ENCODE measurements at places on chromosomes 2 and 18.
A peak's percentile ranks its signal among the peaks of the same experiment; 100 is the strongest.

- DNase-seq: no peak
These were observed 112.2 kb upstream of the COPS8 start for GRCh38 chr2:236973343-236973980.

DNA sequence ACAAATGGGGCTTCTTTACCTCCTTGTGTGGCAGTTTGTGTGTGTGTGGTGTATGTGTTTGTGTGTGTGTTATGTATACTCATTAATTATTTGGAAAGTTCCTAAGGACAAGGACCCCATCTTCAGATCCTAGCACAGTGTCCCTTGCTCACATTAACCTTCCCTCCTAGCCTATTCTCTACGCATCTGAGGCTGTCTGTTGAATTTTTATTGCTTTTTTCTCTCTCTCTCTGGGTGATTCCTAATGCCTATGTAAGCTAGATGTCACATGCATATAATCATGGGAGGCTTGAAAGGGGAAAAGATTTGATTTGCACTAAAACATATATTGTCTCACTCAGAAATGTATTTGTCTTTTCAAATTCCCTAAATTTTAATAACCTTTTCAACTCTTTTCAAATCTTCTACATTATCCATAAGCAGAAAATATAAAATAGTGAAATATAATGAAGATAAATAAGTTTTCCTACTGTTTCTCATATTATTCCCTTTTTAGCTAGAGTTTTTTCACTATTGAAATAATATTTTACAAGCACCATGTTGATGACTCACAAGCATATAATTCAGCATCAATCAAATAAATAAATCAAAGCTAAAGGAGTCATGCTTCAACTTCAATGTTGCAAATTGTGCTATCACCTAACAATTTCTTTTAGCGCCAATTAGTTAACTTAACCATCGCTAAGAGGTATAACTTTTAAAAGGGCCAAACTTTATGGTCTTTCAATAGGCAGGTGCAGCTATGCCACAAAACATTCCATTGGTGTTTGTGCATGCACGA is 199.0 kb upstream of the ERBB4 start:
- DNase-seq: no peak

- DNase-seq: peak; percentile 93
These were observed 14.6 kb upstream of the AFG3L2 start for GRCh38 chr18:12391487-12392165.

DNA sequence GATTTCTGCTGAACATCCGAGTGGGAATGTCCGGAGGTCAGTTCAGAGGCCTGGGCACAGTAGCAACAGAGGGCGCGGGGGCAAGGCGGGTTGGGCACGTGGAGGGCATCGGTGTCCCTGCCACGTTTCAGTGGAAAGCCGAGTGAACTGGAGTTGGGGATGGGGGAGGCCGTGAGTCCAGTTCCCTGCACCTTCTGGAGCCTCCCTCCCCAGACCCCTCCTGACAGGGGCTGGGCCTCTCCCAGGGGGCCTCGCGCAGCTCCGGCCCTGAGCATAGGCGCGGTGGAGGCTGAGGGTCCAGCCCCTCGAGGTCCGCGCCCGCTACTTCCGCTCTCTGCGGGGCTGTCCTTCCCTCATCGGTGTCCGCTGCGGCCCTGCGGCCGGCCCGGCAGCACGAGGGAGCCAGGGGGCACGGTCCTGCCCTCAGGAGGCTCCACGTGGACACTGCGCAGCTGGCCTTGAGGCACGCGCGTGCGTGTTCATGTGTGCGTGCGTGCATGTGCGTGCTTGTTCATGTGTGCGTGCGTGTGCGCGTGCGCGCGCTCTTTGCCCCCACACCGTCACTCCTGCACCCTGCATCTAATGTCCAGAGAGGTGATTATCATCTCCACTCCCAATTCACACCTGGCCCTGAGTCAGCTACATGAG is 50.2 kb downstream of the PLEKHB2 start:
- DNase-seq: no peak

DNA sequence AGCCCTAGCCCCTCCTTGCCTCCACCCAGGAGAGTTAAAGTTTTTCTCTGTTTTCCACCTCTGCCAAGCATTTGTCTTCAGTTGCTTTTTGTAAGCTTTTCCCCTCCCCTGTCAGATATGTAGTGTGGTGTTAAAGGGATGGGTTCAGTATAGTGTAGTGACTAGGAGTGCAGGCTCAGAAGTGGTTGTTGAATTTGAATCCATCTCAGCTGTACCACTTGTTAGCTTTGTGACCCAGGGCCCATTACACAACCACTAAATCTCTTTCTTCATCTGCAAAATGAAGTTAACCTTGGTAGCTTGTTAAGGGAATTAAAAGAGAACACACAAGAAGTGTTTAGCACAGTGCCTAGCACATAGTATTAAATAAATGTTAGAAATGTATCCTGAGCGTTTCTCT is 56.9 kb downstream of the MAP3K20 start:
- DNase-seq: no peak

GRCh38 chr2:147081831-147082230 is 763.0 kb upstream of the ACVR2A start:
- DNase-seq: no peak

GRCh38 chr2:233862261-233862768 is 5.9 kb downstream of the MSL3B start:
- DNase-seq: no peak

- DNase-seq: peak; percentile 48
These were observed 8.7 kb downstream of the FAM178B start for GRCh38 chr2:96977631-96978195.

GRCh38 chr18:47248604-47249313 is 2.7 kb downstream of the SKOR2 start:
- no peak for DNase-seq

DNA sequence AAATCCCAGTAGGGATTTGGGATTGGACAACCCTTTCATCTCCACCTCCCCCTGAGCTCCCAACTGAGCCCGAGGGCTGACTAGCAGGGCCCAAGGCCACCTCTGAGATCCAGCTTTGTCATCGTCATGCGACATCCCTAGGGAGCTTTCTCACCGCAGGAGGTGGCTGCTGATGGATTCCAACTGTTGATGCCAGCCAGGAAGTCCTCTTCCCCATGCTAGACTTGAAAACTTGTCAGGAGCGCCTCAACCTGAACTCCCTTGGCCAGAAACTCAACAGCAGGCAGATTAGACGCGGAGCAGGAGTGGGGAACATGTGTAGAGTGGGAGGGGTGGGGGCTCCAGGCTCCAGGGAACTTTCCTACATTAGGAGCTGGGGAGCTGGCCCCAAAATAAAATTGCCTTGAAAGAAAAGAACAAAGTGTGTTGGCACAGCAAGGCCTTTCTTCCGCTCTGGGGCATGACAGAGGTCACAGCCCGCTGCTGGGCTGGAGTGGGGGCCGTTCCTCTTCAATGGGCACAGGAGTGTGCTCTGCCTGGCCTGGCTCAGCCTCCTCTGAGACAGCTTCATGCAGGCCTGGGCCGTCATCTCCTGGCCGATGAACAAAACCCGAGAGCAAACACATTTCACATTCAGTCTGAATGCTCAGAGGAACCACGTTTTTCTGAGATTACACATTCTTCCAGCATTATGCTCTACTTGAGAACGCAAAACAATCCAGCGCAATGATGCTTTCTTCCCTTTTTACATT is 34.5 kb downstream of the EMILIN2 start:
- peak; percentile 86 for DNase-seq

GRCh38 chr2:154489266-154489858 is 209.1 kb upstream of the KCNJ3 start:
- no peak for DNase-seq

DNA sequence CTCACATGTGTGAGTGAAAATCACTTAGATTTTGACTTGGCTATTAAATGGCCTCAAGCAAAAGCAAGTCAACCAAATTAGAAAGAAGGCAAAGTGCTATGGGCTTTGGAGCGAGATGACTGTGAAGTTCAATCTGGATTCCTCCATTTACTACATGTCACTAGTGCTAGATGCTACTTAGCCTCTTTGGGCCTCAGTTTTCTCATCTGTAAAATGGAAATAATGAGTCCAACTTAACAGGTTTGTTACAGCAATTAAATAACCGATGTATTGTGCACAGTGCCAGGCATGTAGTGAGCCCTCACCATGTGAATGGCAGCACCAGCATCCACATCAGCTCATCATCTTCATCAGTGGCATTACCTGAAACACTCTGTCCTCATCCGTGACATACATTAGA is 376.3 kb downstream of the MTX2 start:
- DNase-seq: no peak

GRCh38 chr2:102295566-102295965 is 15.8 kb upstream of the IL1RL1 start:
- DNase-seq: no peak

DNA sequence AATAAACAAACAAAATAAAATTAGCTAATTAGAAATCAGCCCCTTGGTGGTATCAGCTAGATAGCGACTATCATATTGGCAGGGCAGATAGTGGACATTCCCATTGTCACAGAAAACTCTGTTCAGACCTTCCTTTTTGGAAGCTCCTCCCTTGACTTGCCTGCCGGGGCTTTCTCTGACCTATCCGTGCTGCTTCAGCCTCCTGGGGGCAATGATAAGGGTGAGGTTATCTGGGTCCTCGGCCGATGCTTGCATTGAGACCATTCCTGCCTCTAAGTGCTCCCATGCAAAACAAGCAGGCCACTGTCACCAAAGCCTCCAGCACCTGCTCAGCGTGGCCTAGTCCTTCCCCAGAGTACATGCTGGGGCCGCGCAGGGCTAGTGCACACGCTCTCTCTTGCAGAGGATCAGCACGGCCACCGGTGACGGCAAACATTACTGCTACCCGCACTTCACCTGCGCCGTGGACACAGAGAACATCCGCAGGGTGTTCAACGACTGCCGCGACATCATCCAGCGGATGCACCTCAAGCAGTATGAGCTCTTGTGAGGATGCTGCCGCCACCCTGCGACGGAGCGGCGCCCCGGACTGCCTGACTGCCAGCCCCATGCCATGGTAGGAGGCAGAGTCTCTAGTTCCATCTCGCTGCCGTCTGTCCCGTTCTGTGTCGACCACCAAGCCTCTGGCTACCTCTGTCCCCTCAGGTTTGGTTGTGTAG is 27.4 kb downstream of the MPPE1 start:
- no peak for DNase-seq

- no peak for DNase-seq
These were observed 24.4 kb downstream of the SAP130 start for GRCh38 chr2:128003463-128003862.

GRCh38 chr2:127700527-127701192 is 637 bp upstream of the SFT2D3 start:
- no peak for DNase-seq

DNA sequence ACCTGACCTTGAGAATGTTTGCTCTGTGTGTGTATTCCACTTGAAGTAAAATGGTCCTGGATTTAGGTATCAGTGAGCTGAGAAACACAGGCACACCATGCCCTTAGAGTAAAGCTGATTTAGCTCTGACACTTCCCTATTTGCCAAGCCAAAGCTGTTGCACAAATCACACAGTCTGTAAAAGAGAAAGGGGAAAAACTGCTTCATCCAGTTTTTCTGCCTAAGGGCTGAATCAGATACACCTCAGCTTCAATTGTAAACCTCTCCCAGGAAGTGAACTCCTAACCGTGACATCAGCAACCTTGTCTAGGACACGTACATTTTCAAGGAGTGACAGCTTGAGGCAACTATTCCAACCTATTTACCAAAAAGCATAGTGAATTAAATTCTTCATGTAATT is 150.4 kb downstream of the NR4A2 start:
- DNase-seq: peak; percentile 17

DNA sequence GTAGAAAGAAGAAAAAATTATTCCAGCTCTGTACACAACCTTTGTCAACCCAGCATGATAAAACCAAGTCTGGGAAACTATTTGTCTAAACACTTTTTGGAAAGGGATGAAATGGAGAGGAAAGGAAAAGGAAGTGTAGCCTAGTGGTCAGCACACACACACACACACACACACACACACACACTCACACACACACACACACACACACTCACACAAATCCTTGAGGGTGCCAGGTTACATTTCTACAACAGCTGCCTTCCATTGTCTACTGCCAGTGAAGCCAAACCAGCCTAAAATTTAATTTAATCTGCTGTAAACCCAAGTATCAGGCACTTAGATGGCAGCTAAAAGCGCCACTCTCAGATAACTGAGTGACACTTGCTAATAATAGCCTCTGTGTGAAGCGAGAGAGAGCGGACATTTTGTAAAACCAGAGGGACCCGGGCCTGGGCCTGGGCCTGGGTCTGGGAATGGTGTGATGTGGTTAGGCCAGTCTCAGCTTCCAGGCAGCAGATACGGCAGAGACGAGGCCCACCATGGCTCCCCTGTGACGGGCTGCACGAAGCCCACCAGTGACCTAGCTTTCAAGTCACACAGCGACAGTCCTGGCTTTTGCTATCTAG is 32.4 kb downstream of the BCL11A start:
- DNase-seq: no peak

- no peak for DNase-seq
These were observed 7.7 kb upstream of the MARCHF4 start for GRCh38 chr2:216379977-216380376.

- no peak for DNase-seq
These were observed 156.7 kb downstream of the ZBTB7C start for GRCh38 chr18:48252525-48252924.

GRCh38 chr2:62208074-62208757 is 12.3 kb downstream of the B3GNT2 start:
- no peak for DNase-seq

DNA sequence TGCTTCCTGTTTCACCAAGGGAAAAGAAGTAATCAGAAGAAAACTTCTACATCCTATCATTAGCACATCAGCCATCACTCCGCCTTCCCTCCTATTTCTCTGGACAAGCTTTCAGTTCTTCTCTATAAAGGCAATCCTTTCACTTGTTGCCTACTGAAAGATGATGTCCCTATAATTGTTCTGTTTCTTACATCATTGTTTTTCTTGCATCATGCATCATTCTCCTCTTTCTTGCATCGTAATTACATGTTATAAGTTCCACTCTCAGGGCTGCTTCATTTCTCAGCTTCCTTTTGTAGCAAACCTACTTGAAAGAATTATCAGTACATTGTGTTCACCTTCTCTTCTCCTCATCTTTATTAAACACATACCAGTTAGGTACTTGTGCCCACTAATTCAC is 7.2 kb downstream of the SLC30A6 start:
- DNase-seq: no peak

GRCh38 chr2:178498137-178498536 is 17.9 kb downstream of the PLEKHA3 start:
- no peak for DNase-seq

GRCh38 chr2:16774091-16774490 is 108.5 kb upstream of the CYRIA start:
- peak; percentile 15 for DNase-seq

- no peak for DNase-seq
These were observed 1049.3 kb upstream of the CDH2 start for GRCh38 chr18:29226213-29226612.

DNA sequence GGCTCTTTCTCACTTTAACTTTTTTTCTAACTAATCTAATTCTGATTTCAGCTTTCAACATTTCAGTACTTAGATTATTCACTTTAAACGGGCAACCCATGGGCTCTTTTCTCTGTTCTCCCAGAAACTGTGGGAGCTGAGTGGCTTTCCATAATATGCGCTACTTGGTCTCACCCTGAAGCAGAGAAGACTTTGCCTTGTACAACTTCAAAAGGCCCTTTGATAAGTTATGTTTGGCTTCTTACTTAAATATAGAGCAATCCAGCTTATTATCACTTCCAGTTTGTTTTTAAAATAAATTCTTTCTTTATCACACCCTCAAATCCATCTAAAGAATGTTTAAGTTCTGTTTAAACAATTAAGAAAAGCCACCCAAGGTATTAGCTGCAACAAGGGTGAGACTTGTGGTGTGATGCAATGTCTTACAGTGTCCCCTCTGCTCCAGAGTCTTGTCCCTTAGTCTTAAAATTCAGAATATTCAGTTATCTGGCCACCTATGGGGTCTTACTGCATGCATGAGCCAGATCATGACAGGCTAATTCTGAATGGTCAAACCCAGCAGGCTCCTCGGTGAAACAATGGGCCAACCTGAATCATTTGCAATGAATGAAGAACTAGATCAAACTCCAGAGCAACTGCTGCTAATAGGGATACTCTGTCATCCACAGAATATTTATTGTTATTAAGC is 38.8 kb downstream of the GCG start:
- DNase-seq: no peak
